Adrenal gland (tissue), 19 donors: ENCODE measurements at places on chromosomes 11 and 22.

- DNase-seq, result no peak
These were observed 97.2 kb upstream of the FIBIN start for GRCh38 chr11:26896719-26897118.

DNA sequence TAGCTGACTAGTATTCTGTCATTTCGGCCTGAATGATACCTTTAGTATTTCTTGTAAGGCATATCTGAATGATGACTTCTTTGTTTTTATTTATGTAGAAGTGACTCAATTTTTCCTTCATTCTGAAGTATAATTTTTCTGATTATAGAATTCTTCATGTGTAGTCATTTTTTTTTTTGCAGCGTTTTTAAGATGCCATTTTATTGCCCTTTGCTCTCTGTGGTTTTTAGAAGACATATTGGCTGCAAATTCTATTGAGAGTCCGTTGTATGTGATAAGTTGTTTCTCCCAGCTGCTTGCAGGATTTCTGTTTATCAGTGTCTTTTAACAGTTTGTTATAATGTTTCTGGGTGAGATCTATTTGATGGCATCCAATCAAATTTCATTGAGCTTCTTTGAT, 1224.8 kb downstream of the JRKL start:
- no peak for DNase-seq

DNA sequence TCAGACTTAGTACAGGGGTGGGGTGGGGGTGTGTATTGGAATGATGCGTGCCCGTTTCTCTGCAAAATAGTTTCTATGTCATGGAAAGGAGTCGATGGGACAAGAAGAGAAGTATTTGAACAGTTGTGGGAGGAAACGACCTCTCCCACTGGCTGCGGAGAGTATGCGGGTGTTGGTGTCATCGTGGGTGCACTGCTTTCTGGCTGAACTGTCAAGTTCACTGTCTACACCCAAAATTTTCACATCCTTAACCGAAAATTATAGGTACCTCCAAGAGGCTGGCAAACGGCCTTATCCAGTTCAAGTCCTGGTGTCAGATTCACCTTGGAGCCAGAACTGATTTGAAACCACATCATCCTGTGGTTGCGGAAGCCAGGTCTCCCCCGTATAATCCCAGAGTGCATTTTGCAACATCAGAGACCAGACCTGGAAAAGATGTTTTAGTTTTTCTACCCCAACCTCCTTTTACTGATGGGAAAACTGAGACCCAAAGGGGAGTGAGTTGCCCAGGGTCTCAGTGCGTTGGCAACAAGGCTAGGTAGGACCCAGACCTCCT, 497 bp upstream of the SSRP1 start:
- no peak for DNase-seq

DNA sequence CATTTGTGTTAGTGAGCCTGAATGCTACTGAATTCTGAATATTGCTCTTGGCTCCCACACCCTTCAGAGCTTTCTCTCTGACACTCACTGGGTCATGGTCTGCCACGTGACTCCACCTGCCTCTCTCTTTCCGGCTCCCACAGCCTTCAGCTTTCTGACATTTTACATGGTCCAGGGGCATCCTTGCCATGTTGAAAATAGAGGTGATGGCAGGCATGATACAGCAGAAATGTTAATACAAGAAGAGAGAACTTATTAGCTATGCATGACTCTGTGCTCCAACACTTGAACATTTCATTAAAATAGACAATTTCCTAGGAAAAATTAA, 90.3 kb upstream of the CLDN5 start:
- DNase-seq, result no peak

- no peak for DNase-seq
These were observed 23.9 kb downstream of the CCKBR start for GRCh38 chr11:6283453-6284023.

GRCh38 chr11:24298146-24298545, 198.7 kb upstream of the LUZP2 start:
- DNase-seq, result no peak

DNA sequence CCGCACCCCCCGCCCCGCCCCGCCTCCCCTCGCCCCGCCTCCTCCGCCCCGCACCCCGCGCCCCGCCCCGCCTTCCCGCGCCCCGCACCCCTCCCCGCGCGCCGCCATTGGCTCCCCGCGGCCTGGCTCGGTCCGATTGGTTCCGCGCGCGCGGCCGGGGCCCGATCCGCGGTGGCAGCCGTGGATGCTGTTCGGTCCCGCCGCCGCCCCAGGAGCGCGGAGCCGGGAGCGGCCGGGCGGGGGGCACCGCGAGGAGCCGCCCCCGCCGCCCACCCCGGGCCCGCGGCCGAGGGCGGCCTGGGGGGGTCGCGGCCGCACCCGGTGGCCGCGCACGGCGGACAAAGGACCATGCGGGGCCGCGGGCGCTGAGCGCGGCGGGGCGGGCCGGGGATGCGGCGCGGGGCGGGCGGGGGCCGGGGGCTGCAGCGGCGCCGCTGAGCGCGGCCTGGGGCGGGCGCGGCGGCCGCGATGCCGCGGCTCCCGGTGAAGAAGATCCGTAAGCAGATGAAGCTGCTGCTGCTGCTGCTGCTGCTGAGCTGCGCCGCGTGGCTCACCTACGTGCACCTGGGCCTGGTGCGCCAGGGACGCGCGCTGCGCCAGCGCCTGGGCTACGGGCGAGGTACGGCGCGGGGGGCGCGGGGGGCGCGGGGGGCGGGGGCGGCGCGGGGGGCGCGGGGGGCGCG, at the start of gene B4GALNT4:
Gene B4GALNT4, plus strand, starts transcription at position 164 of the 683 bp plus-strand sequence. Its CDS starts 305 bp downstream, at position 469.
- DNase-seq, result no peak

DNA sequence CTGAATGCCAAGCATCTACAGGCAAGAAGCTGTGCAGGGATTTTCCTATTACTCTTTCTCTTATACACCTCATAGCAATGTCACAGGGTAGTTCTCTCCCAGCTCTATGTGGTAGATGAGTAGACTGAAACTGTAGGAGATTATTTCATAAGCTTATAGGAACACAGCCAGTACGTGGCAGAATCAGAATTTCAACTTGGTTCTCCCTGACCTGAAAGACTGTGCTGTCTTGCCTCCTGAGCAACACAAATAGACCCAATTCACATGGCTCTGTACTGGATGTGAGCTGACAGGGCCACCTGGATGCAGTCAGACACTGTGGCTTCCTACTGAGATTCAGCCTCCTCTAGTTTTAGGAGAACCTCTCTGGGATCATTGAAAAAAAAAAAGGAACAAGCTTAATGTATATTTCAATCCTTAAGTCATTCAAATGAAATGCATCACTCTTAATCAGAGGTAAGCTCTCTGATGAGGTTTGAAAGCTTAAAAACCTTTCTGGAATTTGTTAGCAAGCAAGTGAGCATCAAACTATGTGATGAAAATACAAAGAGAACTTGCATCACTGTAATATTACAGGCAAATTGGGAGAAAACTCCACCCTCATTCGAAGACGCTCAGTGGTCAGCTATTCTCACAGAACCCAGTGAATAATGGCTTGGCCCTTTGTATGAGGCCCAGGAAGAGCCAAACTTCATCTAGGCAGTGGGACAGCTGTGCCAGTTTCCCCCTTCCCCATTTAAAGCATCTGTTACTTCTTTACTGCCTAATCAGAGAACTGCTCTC, 1039.3 kb downstream of the NTM start:
- DNase-seq, result no peak

GRCh38 chr11:95792200-95792599, 1.9 kb downstream of the CEP57 start:
- DNase-seq, result no peak

GRCh38 chr11:120561286-120561685, 49.7 kb downstream of the GRIK4 start:
- no peak for DNase-seq

- no peak for DNase-seq
These were observed 96.1 kb downstream of the SHANK2 start for GRCh38 chr11:71156301-71156700.

DNA sequence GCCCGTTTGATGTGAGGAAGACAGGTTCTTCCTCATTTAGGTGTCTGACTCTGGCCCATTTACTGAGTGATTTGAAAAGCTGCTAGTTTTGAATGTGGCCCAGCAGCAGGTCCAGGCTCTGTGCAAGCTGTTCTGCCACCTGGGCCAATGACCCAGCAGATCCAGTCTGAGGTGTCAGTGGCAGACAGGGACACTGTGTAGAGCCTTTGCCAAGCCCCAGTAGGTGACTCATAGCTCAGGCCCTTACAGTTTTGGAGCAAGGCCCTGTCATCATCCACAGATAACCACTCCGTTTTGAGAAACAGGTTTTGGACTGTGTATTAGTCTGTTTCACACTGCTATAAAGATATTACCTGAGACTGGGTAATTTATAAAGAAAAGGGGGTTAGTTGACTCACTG, 23.9 kb downstream of the TSPAN32 start:
- peak; percentile 91 for DNase-seq

- DNase-seq, result no peak
These were observed 42.6 kb upstream of the SMCO4 start for GRCh38 chr11:93585758-93586157.

DNA sequence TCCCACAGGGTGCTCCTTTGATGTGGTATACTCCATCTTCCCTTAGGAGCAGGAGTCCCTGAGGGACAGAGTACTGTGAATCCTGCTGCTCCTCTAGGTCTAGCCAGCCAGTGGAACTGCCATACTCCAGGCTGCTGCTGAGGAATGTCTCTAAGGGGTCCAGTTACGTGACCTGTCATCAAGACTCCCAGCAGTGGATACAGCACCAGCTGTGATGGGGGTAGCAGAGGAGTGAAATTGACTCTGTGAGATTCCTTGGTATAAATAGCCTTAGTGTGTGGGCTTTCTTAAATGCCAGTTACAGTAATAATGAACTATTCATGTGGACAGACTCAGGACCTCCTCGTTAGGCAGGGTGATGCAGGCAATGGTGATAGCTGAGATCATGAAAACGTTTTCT, 140.4 kb upstream of the LUZP2 start:
- no peak for DNase-seq

GRCh38 chr11:19864141-19865140, 151.8 kb downstream of the NAV2 start:
- no peak for DNase-seq

DNA sequence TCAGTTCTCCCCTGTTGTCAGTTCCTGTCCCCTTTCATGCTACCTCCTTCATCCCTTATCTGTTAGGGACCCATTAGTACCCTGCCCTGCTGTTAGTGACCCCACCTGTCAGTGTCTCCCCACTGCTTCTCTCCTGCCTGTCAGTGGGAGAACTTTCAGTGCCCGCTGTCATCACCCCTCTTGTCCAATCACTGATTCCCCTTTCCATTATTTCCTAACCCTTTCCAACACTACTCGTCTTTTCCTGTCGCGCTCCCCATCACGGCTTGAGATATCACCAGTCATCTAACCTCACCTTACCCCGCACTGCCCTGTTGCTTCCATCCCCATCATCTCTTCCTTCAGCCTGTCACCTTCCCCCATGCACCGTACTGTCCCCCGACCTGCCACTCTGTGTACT, 4.0 kb downstream of the PPP6R2 start:
- no peak for DNase-seq

DNA sequence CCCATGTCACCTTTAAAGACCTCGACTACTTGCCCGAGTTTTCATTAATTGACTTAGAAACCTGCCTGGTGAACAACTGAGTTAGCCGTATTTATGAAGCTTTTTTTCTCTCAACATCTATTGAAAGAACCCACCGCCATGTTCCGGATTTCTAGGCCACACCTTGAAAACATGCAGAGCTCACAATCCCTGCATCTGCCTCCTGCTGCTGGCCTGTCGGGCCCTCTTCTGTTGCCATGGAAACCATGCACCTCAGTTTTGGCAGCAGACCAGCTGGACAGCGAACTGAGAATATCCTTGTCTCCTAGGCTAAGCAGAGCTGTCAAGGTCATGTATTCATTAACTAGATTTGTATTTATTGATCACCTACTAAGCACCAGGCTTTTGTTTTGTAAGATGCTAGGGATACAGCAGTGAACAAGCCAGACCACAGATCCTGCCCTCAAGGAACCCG, 4.3 kb upstream of the PATZ1 start:
- peak; percentile 64 for DNase-seq

GRCh38 chr11:30938810-30939209, 352.7 kb upstream of the MPPED2 start:
- no peak for DNase-seq

GRCh38 chr22:48709453-48709852, 1118.2 kb downstream of the BRD1 start:
- DNase-seq, result no peak

- no peak for DNase-seq
These were observed 171.9 kb upstream of the TTC12 start for GRCh38 chr11:113142508-113142907.

GRCh38 chr22:39132281-39132680, 20.2 kb downstream of the CBX7 start:
- DNase-seq, result no peak

DNA sequence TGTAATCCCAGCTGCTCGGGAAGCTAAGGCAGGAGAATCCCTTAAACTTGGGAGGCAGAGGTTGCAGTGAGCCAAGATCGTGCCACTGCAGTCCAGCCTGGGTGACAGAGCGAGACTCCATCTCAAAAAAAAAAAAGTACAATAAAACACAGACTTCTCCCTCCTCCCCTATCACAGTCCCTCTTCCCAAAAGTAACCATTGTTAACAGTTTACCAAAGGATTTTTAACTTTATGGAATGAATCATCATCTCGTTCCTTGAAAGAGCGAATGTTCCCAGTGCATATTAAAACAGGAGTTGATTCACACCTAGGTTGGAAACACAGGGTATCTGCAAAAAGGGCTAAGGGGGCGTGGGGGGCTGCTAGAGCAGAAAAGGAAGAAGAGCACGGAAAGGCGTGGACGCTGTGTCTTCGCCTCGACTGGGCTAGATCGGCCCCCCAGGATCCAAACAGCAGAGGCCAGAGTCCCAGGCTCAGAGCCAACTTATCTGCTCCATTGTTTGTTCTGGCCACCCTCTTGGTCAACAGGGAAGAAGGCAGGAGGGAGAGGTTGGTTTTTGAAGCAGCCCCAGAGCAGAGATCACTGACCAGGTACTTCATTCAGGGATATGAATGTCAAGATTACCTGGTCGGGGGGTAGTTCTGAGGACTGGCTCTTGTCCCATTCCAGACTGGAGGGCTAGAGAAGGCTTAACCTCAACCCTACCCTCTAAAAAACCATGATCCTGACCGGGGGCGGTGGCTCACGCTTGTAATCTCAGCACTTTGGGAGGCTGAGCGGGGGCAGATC, 2.1 kb upstream of the AHNAK start:
- no peak for DNase-seq

GRCh38 chr11:210803-211180, 3.3 kb downstream of the RIC8A start:
- DNase-seq, result no peak

DNA sequence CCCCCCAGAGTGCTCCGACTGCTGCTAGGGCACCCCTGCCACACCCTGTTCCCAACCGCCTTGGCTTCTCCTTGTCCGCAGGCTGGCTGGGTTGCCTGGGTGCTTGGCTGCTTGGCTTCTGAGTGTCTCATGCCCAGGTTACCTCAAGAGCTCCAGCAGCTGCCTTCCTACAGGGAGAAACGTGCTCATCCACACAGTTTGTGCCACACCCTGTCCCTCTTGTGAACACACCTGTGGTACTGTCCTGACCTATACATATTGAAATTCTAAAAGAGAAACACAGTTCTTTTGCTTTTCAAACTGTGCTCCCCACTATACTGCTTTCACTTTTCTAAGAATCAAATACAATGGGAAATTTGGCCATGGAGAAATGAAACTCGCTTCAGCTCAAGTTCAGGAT, 191.4 kb downstream of the DBX1 start:
- DNase-seq, result no peak

GRCh38 chr11:100808904-100809491, 121.9 kb downstream of the ARHGAP42 start:
- DNase-seq, result no peak
